Panc1 (cell line): ENCODE measurements at places on chromosomes 11 and 22. TPM values are rescaled to one million over a fixed set of nuclear protein-coding genes. Genes with fewer than 3 reads are reported as not detected.

GRCh38 chr11:83643115-83643514 is 356.9 kb upstream of the CCDC90B start:
- no peak for DNase-seq

DNA sequence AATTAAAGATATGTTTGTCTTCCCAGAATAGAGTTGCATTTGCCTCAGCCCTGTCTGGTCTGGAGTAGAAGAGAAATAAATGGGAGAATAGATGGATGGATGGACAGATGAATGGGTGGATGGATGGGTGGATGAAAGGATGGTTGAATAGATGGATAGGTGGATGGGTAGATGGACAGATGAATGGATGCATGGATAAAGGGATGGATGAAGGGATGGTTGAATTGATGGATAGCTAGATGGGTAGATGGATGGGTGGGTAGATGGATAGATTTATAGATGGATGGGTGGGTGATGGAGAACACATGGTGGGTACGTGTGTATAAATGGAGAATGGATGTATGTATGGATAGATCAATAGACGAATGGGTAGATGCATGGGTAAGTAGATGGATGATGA is 8.5 kb downstream of the CRYBB1 start:
- no peak for DNase-seq

The TMEM223 gene
- 20.1 TPM for total RNA-seq

GRCh38 chr11:107041088-107041444 is 22.8 kb upstream of the GUCY1A2 start:
- no peak for DNase-seq
